Fibroblast of skin of abdomen (primary cell): ENCODE measurements at places on chromosomes 4 and X.

GRCh38 chr4:25892796-25893195, 21.2 kb upstream of the SMIM20 start:
- DNase-seq, result no peak

GRCh38 chrX:44890247-44890646, 17.3 kb downstream of the KDM6A start:
- no peak for DNase-seq

DNA sequence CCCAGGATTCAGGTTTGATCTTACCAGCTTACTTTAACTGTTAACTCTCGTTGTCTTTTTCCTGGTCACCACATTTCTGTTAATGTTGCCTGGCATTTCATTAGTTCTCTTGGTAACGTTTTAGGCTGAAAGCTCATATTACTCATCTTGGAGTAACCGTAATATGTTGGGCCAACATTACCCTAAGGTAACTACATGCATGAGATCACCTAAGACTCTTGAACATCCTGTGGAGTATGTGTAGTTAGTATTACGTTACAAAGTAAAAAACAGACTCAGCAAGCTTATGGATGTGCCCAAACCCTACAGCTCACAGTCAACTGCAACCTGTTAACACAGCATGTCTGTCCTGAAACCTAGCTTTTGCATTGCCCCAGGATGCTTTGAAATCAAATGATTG, 203.3 kb upstream of the HS3ST1 start:
- no peak for DNase-seq

DNA sequence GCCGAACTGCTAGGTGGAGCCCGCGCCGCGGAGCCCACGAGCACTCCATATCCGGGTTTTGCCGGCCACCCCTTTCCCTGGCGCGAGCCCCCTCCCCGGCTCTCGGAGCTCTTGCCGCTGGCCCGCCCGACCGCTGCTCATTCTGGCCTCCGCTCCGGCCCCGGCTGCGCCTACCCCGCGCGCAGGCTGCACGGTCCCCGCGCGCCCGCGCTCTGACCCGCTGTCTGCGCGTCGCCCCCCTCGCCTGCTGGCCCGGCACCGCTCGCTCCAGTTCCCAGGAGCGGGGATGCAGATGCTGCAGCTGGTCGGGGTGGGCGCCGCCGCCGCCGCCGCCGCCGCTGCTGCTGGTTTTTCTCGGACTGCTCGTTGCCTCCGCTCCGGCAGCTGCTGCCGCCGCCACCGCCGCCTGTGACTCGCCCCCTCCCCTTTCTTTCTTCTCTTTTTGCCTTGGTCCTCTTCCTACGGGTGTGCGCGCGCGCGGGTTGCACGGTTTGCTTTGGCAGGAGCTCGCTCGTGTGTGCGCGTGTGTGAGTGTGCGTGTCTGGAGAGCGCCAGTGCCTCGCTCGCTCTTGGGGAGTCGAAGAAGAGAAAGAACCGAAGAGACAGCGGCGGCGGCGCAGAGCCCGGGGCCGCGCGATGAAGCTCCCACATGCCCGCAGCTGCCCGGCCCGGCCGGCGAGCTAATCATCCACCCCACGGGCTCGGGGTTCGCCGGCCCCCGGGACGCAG, at the start of gene ADGRL3:
TSS of gene ADGRL3 (plus strand) at position 140 of the 729 bp plus-strand sequence.
- peak; percentile 31 for DNase-seq

GRCh38 chrX:100994352-100995281, 25.1 kb downstream of the ARL13A start:
- DNase-seq, result peak; percentile 3

GRCh38 chr4:133145241-133145640, 3.9 kb upstream of the PCDH10 start:
- DNase-seq, result no peak

- DNase-seq, result peak; percentile 25
Observed at GRCh38 chr4:94486372-94486801, 34.6 kb downstream of the PDLIM5 start.

DNA sequence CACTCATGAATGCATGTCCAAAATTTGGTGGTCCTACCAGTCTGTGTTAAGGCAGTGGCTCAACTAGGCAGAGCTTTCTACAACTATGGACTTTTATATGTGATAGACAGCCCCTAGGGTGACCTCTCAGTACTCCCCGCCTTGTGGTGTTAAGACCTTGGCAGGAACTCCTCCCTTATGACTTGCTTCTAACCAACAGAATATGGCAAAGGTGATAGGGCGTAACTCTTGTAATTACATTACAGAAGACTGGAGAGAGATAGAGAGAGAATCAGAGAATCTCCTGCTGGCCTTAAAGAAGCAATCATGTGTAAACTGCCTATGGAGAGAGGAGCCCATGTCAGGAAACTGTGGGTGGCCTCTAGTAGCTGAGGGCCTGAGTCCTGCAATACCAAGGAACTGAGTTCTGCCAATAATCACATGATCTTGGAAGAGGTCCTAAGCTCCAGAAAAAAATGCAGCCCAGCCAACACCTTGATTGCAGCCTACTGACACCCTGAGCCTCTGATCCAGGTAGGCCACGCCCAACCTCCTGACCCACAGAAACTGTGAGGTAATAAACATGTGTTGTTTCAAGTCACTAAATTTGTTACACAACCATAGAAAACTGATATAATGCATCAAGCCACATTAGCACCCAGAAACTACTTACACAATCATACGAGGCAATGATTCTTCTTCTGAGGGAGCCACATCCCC, 68.9 kb downstream of the INPP4B start:
- no peak for DNase-seq

DNA sequence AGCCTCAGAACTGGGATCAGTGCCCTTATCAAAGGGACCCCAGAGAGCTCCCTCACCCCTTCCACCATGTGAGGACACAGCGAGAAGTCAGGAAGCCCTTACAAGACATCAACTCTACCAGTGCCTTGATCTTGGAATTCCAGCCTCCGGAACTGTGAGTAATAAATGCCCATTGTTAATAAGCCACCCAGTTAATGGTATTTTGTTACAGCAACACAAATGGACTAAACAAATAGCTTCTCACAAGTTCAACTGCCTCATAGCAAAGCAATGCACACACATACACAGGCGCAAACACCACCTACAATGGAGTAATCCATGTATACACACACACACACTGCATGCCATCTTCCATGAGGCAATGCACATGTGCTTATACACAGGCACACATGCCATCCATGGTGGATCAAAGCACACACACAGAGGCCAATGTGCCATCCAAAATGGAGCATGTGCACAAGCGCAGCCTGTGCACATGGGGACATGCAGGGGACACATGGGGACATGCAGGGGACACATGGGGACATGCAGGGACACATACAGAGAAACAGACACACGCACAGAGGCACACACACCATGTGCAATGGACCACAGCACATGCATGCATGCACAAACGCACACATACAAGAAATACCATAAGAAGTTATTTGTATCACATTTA, 137.6 kb upstream of the TBL1X start:
- no peak for DNase-seq

DNA sequence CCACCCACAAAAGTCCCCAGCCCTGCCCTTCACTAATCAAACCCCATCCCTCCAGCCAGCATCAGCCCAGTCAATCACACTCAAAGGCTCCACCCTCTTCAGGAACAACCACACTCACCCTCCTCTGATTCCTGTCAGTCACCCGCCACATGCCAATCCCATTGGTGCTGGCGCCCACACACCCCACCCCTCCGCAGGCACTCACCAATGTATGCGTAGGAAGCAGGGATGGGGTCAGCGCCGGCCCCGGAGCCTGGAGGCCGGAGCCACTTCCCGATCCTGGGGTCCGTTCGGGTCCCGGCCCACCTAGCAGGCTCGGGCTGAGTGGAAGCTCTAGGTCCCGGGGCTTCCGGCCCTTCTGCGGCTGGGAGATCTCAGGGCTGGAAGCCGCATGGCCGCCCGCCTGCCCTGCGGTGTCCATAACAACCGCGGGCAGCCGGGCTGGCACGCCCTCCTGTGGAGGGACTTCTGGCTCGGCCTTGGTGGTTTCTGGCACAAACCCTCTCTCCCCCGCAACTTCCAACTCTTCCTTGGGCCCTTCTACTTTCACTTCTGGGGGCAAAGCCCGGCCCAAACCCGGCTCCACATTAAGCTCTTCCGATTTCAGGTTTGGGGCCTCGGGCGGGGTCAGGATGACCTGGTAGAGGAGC, 7.9 kb upstream of the CFP start:
- no peak for DNase-seq

GRCh38 chrX:107273795-107274194, 67.4 kb downstream of the DNAAF6 start:
- no peak for DNase-seq

DNA sequence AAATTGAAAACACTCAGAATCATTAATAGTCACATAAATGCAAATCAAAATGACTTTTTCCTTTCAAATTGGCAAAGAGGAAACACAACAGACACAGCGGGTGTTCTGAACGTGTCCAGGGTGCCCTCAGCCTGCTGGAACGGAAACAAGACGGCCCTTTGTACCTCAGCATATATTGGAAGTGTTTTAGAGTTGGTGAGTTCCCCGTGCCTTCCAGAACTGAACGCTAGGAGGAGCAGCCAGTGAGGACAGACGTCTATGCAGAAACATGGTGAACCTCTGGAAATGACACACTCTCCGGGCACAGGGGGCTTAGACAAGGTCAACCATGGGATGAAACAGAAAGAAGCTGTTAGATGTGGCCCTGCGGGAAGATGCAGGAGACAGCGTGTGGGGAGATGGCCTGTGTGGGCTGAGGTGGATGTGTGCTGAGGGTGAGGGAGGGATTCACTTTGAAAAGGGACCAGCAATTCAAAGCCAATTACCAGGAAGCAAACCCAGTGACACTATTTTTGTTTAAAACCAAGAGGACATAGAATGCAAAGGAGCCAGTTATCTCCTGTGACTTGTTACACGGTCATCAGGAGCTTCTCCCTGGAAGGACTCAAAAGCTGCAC, 40.4 kb downstream of the RNF212 start:
- peak; percentile 44 for DNase-seq

DNA sequence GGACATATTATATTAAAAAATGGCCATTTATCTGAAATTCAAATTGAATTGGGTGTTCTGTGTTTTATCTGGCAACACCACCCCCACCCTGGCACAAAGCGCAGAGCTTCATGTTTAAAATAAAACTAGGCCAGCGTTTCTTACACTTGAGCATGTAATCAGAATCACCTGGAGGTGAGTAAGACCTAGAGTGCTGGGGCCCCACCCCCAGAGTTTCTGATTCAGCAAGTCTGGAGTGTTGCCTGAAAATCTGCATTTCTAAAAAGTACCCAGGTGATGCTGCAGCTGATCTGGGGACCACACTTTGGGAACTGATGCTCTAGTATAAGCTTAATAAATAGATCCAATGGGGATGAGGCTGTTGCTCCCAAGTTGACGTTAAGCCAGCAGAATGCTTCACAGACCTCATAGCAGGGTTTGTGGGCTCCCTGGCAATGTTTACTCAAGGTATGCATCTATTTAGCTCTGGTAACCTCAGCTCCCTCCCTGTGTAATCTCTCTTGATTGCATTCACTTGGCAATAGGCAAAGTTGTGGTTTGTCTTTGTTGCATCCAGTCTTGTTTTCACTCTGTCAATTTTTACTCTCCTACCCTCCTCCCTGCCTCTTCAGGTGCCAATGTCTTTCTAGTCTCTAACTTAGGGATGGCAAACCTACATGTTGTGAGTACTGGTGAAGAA, 99.8 kb upstream of the TEX13D start:
- DNase-seq, result no peak

DNA sequence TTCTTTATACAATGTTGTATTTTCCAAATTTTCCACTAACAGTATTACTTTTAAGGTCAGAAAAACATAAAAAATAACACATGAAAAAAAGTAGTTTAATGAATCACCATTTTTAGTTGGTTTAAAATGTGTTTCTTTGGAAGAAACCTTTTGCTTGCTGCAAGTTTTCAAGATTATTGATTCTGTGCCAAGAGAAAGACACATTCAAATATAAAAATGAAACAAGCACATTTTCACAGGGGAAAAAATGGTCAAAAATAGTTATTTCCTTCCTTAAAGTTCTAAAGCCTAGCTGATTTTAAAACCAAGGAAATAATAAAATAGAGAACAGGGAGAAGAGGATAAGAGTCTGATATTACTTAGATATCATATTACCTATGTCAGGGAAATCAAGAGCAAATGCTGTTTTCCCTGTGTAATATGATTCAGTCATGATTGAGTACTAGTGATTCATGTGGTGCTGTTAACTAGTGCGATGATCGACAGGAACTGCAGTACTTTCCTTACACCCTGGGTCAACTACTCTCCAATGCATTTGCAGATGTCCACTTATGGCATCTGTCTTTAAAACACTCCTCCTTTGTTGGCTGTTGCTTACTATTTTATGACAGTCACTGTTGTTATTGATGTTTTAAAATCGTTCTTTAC, 103.8 kb downstream of the CAMK2D start:
- peak; percentile 50 for DNase-seq

DNA sequence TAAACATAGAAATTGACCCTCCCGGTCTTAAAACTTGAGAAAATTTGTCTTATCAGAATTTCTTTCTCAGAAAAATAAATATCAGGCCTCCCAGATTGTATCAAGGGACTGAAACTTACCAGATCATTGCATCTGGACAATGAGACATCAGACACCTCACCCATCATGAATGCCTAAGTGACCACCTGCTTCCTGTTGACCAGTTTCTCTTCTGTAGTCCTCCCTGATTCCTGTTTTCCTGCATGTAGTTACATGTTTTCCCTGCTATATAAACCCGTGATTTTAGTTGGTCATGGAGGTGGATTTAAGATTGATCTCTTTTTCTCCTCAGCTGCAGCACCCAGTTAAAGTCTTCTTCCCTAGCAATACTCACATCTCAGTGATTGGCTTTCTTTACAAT, 548.1 kb downstream of the PPP4R3C start:
- peak; percentile 3 for DNase-seq

- DNase-seq, result no peak
Observed at GRCh38 chr4:16224264-16225166, 1.8 kb downstream of the TAPT1 start.

- DNase-seq, result no peak
Observed at GRCh38 chr4:1239141-1239949, 9.6 kb downstream of the CTBP1 start.

DNA sequence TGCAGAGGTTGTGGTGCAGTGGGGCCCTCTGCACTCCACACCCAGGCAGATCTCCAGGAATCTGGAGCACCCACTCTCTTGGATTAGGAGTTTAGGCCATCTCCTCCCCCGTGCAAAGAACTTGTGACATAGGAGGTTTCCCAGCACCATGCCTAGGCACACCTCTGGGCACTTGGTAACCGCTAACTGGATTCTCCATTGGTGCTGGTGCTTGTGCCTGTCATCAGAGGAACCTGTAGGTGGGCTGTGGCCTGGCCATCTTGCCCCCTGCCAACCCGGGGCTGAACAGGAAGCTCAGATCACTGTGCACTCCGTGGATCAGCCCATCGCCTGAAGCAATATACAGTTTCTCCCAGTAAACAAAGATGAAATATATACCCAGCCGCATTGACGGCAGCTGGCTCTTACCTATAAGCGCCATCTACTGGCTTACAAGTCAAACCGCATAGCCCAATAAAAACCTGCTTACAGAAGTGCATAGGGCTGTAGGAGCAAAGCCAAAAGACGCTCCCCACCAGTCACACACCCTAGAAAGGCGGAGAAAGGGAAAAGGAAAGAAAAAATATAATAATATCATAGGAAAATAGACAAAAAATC, 19.1 kb upstream of the TEX13B start:
- peak; percentile 14 for DNase-seq

- no peak for DNase-seq
Observed at GRCh38 chrX:20969565-20969964, 404.7 kb upstream of the CNKSR2 start.

GRCh38 chr4:11546391-11547175, 117.9 kb upstream of the HS3ST1 start:
- DNase-seq, result no peak

GRCh38 chr4:135949931-135950330, 1582.4 kb downstream of the PCDH18 start:
- no peak for DNase-seq

- no peak for DNase-seq
Observed at GRCh38 chr4:63841266-63841665, 568.0 kb downstream of the TECRL start.

GRCh38 chrX:2514131-2514530, 13.4 kb upstream of the DHRSX start:
- DNase-seq, result no peak
